Activated naive CD4-positive, alpha-beta T cell treated with anti-CD3 and anti-CD28 coated beads, Interleukin-2, amount 50 U/mL, for 16 hours (primary cell): ENCODE measurements at places on chromosomes 4 and X.

- DNase-seq, result no peak
Measured at GRCh38 chrX:97238632-97239031, 354.9 kb downstream of the RPA4 start.

DNA sequence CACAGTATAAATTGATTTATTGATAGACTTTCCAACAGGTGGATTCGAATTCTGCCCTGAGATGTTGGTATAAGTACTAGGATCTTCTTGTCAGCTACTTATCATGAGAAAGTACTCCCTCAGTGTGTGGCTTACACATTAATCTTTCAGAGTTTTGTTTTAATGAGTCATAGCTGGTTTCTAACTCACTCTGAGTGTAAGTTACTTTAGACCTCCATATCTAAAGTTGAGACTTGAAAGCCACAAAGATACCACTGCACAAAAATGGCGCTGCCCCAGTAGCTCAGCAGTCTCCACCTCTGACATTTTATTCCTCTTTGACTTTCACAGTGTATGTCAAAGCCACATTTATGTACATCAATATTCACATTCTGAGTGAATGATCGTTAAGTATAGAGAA is 318.5 kb downstream of the ARAP2 start:
- DNase-seq, result no peak

- no peak for DNase-seq
Measured at GRCh38 chr4:95761871-95762270, 78.0 kb upstream of the PDHA2 start.

DNA sequence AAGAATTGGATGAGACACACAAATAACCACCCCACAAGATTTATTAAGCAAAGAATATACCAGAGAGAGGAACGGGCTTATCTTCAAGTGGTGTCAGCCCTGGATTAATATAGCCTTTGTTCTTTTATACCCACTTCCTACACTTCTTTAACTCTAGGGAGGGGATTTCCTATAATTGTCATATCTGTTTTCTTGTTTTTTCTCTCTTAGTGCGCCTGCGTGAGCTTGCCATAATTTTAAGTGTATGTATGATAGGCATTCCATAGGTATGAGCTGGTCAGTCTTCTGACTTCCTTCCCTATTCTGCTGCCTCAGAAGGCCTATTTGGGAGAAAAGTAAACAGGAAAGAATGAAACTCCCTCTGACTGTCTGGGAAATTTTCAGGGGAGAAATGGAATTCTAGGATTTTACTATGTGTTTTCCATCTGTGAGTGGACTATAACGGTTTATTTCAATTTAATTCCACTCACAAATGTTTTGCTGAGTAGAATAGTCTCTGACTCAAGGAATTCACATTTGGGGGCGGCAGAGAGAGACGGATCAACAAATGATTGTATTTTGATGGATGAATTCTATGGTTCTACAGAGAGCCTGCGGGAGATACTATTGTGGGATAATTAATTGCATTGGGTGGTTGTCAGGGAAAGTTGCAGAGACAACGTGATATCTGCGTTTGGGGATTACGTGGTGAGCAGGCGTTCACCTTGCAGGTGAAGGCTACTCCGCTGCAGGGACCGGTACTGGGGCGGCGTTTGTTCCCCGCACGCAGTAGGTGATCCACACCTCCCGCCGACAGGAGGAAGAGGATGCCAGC is 626 bp upstream of the CEP135 start:
- DNase-seq, result peak; percentile 57

DNA sequence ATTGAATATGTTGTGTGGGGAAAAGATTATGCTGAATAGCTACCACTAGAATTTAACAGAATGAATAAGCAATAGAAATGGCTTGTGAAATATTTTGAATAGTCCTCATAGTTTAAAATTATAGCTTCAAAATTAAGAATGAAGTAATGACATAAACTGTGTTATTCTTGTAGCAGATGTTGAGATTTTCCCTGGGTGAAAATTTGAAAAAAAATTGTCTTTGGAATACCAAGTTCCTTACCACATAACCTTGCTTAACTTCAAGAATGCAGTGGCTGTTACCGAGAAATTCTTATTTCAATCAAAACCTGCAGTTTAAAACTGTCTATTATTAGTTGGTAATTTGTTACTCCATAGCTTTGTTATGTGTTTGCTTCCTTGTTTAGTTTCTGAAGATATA is 1268.6 kb downstream of the RAPGEF2 start:
- no peak for DNase-seq

- DNase-seq, result no peak
Measured at GRCh38 chr4:119471259-119471658, 149.3 kb upstream of the FABP2 start.

DNA sequence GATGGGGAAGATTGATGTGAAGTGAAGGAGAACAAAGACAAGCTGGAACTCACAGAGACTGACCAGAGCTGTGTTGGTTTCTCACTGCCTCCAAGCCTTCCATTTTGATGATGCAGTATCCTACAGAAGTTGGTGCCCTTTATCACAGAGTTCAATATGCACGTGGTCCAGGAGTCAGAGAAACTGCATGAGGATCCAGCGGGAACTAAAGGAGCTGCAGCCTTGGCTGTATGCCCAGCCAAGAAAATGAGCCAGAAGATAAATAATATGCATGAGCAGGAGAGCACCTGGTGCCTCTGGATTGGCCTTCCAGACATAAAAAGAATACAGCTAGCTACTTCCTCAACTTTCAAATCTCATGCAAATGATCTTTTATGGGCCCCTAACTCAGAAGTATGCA is 44.3 kb upstream of the DCLK2 start:
- DNase-seq, result no peak

DNA sequence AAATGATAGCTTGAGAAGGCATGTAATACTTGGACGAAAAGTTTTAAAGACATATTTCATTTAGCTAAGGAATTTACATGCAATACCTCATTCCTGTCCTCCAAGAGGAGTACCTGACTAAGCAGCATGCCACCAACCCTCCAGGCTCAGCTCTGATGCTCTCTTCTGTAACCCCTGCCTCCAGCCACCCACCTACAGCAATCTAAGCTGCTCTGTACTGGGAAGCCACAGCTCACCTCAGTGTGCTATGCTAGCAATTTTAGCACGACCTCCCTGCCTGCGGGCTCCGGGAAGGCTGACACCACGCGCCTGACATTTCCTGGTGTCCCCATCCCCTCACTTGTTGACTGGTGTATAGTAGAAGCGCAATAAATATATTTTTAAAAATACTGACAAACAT is 23.2 kb upstream of the GPM6B start:
- DNase-seq, result no peak

GRCh38 chrX:29826742-29827141 is 388.6 kb upstream of the MAGEB2 start:
- DNase-seq, result no peak

DNA sequence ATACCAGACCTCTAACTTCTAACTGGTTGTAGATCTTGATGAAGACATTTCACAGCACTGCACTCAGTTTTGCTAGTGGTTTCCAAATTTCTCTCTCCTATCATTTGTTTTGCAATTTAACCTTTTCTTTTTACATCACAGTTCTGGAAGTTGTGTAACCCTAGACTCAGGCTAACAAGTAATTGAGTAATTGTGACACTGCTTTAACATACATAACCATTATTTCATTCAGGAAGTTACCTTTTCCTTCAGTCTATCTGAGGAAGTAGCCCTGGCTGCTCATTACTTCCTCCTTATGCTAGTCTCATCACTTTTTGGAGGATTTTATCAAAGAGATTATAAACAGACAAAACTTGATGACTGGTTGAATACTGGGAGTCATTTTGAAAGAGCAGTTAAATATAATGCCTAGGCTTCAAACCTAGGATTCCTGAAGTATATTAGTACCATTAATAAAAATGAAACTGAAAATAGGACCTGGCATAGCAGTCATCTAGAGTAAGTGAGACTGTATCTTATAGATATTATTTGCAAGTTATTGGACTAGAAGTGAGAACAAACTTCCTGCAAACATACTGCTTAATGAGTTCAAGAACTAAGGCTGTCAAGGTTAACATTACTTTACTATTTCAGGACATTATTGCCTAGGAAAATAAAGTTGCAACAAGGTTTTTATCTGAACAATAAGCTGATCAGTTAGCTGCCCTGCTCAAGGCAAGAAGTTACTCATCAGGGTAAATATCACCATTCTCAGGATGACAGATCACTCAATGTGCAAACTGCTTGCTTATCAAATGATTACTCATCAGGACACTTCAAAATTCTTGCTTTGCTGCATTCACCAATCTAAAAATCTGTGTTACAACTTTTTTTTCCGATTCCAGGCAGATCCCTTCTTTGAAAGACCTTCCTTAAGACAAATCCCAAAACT is 25.6 kb upstream of the TEX13C start:
- DNase-seq, result no peak

GRCh38 chr4:82560853-82561785 is 669 bp downstream of the TMEM150C start:
- no peak for DNase-seq

- no peak for DNase-seq
Measured at GRCh38 chr4:158652920-158653319, 18.8 kb downstream of the C4orf46 start.

GRCh38 chr4:141331534-141332358 is 111.1 kb downstream of the ZNF330 start:
- no peak for DNase-seq

- DNase-seq, result no peak
Measured at GRCh38 chr4:189502841-189503435, 437.7 kb upstream of the FRG1 start.

GRCh38 chrX:71992711-71993110 is 82.1 kb downstream of the NHSL2 start:
- DNase-seq, result no peak

GRCh38 chr4:102105983-102106382 is 239.3 kb downstream of the SLC39A8 start:
- DNase-seq, result no peak

DNA sequence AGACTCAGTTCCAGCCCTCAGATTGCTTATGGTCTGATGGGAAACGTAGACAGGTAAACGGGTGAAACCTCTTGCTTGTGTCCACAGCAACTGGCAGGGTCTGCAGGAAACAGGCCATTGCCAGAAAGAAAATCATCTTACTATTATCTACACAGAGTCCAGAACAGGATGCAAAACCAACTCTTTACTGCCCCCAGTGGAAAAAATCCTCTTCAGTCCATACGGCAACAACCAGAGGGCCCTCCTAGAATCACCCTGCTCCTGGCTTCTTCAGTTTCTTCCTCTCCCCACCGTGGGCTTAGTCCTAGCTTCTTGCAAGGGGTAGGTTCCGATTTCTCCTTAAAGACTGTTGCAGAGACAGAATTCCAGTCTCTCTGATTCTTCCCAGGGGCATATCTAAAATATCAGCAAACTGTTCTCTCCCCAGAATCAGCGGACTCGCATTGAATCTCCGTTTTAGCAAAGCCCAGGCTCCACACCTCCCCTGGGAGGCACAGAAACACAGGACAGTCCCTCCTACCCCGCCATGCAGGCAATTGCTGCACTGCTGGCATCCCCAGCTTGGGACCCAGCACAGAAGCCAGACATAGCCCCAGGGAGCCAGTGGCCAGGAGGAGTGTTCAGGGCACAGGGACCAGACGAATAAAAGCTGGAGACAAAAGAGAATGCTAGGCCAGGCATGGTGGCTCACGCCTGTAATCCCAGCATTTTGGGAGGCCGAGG is 41.0 kb upstream of the SH3RF1 start:
- DNase-seq, result no peak
